ENCODE measurements at places on chromosomes 7 and 10.

GRCh38 chr10:118339111-118339510, 3.0 kb downstream of the FAM204A start:
- no peak for DNase-seq

DNA sequence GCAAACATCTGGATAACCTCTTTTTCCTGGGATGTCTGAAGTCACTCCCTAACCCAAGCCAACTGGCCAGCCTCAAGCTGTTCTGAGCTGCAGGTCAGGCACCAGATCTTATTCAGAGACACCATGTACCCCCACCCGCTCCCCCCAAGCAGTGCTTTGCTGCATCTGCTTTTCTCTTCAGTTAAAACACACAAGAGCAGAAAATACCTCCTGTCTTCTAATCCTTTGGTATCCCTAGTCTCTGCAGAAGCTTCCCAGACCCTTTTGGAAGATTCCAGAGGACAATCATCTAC, 3.0 kb downstream of the ZNF488 start:
- DNase-seq = no peak

DNA sequence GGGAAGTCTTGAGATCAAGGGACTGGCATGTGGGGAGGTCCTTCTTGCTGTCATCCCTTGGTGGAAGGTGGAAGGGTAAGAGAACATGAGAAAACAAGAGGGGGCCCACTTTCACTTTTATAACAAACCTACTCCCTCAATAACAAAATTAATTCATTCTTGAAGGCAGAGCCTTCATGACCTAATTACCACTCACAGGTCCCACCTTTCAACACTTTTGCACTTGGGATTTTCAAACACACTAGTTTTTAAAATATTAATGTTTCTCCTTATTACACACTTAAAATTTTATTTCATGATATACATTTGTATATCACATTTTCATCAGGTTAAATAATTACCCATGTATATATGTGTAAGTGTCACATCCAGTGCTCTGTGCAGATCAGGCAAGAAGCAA, 2.0 kb downstream of the ST7 start:
- DNase-seq = no peak

GRCh38 chr10:63437116-63437949, 28.4 kb downstream of the JMJD1C start:
- no peak for DNase-seq

DNA sequence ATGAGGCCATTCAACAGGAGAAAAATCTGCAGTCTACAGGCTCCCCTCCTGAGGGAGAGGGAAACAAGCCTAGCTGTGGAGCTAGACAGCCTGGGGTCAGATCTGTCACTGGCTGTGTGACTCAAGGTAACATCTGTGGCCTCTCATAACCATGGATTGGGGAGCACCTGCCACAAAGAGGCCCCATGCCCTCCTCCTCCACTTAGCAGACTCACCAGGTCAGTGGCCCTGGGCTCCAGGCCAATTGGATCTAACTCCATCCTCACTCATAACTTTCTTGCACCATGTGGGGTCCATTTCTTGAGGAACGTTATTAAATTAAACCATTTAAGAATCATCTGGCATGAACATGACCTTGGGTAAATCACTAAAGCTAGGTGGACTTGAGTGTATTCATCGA, 1.8 kb downstream of the GDF10 start:
- DNase-seq = no peak

DNA sequence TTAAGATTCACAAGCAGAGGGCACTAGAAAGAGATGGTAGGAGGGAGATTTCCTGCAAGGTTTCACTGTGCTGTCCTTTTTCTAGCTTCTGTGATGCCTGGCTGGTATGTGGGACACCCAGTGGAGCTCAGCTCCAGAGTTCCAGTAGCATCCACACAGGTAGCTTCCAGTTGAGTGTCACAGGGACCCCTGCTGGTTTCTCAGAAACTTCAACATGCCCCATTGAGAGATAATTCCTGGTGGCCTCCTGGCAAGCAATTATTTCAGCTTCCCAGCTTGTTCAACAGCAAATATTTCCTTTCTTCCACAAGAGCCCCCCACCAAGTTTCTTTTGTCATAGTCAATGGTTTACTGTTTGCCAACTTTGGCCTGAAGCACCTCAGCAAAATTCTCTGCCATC, 858.7 kb downstream of the REEP3 start:
- DNase-seq = no peak

DNA sequence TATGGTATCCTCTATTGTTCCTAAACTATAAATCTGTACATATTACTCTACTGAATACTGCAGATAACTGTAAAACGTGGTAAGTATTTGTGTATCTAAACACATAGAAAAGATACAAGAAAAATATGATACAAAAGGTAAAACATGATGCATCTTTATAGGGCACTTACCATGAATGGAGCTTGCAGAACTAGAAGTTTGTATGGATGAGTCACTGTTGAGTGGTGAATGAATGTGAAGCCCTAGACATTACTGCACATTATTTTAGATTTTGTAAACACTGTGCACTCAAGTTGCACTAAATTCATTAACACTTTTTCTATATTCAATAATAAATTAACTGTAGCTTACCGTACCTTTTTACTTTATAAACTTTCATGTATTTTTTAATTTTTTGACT, 357.5 kb downstream of the ZWINT start:
- DNase-seq = no peak

DNA sequence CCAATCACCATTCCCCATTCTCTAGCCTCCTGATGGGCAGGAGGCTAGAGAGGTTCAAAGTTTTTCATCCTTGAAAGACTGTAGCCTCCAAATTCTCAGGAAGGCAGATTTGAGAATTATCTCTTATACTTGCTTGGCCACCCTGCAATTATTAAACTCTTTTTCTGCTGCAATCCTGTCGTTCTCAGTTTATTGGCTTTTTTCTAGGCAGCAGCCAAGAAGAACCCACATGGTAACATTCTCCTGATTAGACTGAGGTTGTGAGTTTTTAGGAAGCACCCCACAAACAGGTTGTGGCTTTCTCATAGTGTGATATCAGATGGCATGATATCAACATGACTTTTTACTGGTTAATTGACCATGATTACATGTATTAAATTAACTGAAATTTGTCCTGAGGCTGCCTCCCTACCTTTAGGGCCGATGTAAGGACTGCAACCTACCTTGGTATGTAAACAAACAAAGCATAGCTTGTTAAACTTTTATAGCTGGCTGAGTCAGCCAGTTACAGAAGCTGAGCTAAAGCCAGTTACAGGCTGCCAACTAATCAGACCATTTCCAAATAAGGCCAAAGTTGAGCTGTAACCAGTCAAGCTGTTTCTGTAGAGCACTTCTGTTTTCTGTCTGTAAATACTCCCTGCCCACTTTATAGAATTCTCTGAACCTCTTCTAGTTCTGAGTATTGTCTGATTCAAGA, 3.2 kb upstream of the ZNF248 start:
- DNase-seq = no peak

DNA sequence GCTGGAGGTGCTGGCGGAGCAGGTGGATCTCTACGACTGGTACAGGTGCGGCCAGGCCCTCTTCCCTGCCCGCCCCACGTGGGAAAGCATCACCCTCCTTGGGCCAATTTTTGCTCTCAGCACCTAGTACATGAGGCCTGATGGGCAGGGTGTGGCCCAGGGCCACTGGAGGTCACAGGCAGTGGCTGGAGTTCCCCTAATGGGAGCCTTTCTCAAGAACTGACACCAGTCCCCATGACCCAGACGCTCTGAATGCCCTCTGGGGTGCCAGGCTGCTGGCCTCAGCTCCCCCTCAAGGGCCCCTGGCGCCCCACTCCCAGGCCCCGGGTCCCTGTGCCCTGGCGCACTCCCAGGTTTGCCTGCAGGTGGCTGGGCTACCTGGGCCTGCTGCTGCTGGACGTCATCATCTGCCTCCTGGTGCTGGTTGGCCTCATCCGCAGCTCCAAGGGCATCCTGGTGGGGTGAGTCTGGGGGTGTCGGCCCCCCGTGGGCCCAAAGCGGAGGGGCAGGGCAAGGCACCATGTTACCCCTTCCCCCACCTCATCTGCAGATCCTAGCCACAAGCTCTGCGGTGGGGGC, 15.9 kb downstream of the TTYH3 start:
- no peak for DNase-seq

- DNase-seq = peak; percentile 33
These were observed 23.0 kb downstream of the ASB15 start for GRCh38 chr7:123624527-123625183.

DNA sequence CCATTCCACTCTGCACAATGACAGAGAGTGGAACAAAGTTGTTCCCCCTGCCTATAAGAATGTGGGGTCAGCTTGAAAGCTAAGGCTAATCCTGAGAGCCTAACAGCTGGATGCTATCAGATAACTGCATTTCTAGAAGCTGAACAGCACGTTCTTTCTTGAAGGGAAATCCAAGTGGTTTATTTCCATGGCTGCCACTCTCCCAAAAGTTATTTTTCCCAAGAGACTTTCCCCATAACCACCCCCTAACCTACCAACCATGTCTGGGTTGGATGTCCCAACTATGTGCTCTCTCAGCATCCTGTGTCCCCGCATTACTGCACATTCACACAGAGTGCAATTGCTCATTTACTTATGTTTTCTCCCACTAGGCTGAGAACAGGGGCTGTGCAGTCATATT, 140.7 kb upstream of the ANKRD1 start:
- DNase-seq = no peak

DNA sequence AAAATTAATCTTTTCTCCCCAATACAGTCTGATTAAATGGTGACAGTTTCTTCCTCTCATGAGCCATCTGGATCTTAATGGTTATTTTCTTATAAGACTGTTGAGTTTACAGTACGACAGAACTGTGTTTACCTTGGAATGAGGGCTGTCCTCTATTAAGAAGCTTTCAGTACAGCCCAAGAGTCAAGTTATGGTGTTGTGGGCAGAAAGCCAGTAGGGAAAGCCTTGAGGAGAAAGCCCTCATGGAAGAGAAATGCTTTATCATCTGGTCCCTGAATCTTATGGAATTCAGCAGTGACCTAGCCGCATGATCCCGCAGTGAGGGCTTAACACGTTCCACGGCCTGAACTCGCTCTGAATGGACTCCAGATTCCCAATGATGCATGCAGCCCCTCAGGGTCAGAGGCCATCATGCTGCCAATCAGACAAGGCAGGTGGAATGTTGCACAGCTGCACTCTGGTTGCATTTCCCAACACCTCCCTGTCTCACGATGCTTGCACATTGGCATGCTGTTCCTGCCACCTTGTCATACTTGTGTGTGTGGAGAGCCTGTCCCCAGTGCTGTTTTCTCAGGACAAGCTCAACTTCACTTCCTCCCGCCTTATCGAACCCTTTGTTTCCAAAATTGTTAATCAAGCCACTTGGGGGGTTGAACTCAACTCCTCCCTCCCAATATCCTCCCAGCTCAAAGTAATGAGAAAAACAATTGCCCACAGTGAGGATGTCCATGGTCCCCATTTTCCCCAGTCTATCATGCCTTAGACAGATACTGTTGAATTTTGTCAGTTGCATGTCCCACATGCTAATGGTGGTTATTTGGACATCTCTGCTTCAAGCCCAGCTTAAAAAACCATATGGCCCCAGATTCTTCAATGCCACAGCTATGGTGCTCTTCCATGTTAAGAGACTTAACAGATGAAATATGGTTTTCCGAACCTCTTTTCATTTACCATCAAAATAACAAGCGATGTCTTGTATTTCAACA, 211.1 kb upstream of the TCF7L2 start:
- no peak for DNase-seq

DNA sequence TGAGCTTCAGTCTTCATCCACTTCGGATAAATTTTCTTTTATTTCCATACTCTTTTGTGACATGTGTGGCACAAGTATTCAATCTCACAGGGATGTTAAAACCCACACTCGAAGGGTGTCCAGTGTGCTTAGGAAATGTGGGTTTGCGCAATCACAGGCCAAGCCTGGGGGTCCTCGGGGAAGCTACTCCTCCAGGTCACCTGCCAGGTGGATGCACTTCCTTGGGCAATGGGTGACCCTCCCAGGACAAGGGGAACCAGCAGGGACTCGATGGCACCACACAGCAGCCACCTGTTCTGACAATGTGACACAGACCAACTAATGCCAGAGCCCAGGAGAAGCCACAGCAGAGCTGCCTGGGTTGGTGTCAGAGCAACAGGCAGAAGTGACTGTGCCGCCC, 39.0 kb downstream of the PARP12 start:
- no peak for DNase-seq

DNA sequence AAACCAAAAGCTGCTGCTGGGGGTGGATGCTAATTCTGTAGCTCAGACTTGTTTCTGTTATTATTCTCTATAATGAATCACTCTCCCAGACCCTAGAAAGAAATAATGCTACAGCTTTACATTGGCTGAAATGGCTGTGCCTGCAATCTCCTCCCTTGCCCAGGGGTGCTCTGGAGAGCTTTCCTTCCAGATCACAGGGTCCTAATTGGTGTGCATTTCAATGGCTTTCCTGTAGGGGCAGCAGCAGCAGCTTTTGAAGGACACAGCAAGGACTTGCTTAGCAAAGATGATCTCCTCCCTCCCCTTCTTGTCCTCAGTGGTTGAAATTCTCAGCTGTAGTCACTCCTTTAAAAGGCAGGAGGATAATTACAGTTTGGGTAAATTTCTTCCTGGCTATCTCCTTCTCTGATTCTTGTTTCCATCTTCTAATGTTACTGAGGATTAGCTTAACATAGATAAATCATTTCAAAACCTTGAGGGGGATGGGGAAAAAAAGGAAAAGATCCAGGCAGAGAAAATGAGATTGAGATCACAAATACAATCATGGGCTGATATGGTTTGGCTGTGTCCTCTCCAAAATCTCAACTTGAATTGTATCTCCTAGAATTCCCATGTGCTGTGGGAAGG, 120.2 kb upstream of the CTTNBP2 start:
- DNase-seq = no peak

- DNase-seq = no peak
These were observed 245.3 kb upstream of the CELF2 start for GRCh38 chr10:10772411-10772810.

DNA sequence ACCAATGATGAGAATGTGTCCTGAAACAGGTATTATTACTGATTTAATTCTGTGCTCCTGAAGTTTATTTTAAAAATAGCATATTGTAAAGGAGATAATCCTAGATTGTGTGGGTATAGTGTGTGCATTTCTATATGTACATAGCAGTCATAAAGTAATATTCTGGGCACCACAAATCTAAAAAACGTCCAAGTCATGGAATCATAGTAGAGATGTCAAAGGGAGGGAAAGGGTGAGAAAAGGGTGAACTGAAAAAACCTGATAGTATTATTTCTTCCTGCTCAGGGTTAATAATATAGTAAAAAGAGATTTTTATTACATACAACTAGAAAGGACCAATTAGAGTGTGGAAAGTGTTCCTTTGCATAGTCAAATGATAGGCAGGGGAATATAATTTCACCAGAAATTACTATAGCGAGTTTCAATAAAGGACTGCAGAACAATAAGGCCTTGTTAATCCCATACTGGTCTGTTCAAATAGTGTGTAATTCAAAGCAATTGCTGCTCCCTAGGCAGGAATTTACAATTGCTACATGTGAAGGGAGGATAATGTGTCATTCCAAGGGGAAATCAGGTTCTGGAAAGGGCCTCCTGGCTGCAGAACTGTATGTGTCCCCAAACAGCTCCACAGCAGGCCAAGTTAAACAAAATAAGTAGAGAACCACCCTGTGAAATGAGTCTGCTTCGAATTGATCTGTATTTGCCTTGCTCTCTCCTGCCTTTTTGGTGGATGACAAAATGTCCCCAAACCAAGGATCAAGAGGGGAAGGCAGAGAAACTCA, 42.5 kb upstream of the KMT2E start:
- DNase-seq = no peak
